Thyroid gland (tissue), 4 donors: ENCODE measurements at places on chromosomes 7 and 10. TPM values are rescaled to one million over a fixed set of nuclear protein-coding genes. Genes with fewer than 3 reads are reported as not detected.

DNA sequence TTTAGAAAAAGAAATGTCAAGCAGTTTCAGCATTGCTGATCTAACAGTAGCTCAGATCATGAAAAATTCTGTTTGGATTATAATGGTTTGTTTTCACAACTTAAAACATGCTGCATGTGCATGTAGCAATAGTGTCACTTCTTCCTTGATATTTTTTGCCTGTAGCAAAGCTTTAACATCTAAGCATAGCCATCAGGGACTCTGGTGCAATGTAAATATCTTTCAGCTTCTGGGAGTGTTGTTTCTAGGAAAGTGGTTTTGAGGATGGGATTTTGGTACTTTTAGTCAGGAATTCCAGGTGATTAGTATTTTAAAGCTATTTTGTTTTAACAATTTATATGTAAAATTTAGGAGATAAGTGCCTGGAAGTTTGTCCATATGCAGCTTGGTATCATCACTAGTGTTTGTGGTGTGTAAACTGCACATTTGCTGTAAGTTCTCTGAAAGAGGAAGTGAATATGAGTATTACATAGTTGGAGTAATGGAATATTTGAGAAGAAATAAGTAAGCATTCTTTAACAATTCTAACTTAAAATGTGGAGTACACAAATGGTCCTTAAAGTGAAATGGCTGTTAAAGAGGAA lies 1.9 kb downstream of the RSBN1L start:
- H3K4me3 ChIP-seq, result no peak overlapping the region
- H3K27ac ChIP-seq, result peak overlapping the region; percentile 97
- H3K36me3 ChIP-seq, result no peaks in the 10 kb centered on the region

DNA sequence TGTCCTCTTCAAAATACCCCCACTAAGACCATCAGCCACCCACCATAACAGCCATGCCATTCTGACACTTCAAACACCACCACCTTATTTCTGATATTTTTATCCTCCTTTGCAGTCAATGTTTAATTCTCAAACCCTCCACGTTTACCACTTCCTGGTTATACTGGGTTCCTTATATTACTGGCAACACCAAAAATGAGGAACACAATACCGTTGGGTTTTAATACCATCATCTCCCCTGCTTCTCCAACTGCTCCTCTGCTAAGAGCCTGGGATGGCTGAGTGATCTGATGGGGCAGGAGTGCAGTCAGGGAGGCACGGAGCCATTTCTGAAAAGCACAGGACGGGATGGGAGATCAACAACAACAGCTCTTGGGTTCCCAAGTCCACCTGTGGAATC lies 140.5 kb downstream of the CHCHD3 start:
- H3K4me1 ChIP-seq, result peaks cover 4% of the 10 kb centered on the region
- no peaks in the 10 kb centered on the region for H3K36me3 ChIP-seq
- no peak overlapping the region for H3K27ac ChIP-seq
- H3K27me3 ChIP-seq, result no peaks in the 10 kb centered on the region
- no peak for DNase-seq
- H3K4me3 ChIP-seq, result no peak overlapping the region

DNA sequence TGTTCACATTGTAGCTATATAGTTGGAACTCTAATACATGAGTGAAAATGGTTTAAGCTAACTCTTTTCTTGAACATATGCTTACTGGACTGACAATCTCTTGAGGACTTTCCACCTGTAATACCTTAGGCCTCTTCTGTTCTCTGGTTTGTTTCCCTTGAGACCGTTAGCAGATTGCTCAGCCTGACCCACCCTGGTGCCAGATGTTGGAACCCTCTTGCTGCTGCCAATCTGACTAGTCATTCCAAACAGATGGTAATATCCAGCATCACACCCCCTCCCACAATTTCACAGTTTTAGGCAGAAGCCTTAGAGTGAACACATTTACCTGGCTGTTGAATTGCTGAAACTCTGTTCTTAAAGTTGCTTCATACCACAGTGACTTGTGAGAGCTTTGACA lies 18.7 kb downstream of the CALD1 start:
- H3K36me3 ChIP-seq, result no peaks in the 10 kb centered on the region
- H3K27ac ChIP-seq, result no peak overlapping the region
- no peaks in the 10 kb centered on the region for H3K27me3 ChIP-seq
- no peak overlapping the region for H3K4me3 ChIP-seq
- no peaks in the 10 kb centered on the region for H3K4me1 ChIP-seq

- H3K27ac ChIP-seq, result no peak overlapping the region
- peaks cover 18% of the 10 kb centered on the region for H3K4me1 ChIP-seq
- DNase-seq, result no peak
These were observed 239.0 kb downstream of the PHTF2 start for GRCh38 chr7:78037603-78038002.

- H3K4me3 ChIP-seq, result no peak overlapping the region
- peaks cover 16% of the 10 kb centered on the region for H3K36me3 ChIP-seq
These were observed 30.0 kb downstream of the DENND10 start for GRCh38 chr10:119133949-119134348.

GRCh38 chr10:30868611-30869010 lies 163.1 kb downstream of the ZNF438 start:
- no peak overlapping the region for H3K27ac ChIP-seq
- H3K4me3 ChIP-seq, result no peak overlapping the region
- H3K4me1 ChIP-seq, result peaks cover 6% of the 10 kb centered on the region
- no peaks in the 10 kb centered on the region for H3K36me3 ChIP-seq
- DNase-seq, result no peak
- no peaks in the 10 kb centered on the region for H3K27me3 ChIP-seq

DNA sequence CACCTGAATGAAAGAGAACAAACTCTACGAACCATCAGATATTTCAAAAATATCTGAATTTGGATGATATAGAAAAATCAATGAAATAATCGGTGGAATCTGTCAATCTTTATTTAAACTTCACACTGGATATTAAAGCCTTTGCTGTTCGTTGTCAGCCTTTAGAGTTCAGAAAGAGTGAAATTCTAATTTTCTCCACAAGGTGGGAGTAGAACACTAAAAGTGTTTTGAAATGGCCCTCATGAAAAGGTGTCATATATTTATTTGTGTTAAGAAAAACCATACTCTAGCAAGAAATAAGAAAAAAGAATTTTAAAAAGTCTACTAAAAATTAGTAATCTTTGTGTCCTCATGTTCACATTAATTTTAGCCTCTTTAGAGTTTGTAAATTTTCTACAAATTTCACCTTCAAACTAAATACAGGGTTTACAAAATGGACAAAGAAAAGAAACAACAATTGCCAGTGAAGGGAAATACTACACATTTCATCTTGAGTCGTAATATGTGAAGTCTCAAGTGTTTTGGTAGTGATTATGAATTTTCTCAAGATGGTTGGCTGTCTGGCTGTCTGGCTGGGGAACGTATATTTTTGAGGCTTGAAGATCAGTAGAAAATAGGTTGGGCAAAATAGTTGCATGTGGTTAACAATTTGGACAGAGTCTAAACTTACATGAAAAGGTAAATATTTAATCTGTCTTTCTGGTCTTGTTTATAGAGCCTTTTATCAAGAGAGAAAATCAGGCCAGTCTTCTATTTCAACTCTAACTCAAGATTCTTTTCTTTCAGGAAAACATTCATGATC lies 43.7 kb downstream of the DNAJB9 start:
- no peaks in the 10 kb centered on the region for H3K4me1 ChIP-seq
- H3K27ac ChIP-seq, result no peak overlapping the region
- no peaks in the 10 kb centered on the region for H3K27me3 ChIP-seq
- H3K4me3 ChIP-seq, result no peak overlapping the region
- no peaks in the 10 kb centered on the region for H3K36me3 ChIP-seq

DNA sequence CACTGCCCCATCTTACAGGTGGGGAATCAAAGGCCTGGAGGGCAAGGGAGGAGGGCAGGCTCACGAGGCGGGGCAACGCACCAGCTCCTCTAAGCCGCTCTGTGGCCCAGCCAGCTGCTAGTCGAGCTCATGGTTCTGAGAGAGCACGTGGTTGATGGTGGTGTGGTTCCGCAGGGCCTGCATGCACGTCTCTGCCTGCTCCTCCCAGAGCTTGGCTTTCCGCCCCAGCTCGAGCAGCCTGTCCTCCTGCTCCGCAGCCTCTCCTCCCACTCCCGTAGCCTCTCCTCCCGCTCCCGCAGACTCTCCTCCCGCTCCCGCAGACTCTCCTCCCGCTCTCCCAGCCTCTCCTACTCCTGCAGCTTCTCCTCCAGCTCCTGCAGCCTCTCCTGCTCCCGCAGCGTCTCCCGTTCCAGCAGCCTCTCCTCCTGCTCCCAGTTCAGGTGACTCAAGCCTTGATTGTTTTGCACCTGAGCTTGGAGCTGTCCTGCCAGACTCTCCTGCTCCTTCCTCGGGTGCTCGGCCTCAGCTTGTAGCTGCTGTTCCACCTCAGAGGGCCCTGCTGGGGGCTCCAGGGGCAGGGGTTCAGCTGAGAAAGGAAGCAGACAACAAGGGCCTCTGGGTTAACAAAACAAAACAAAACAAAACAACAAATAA lies 19.1 kb upstream of the MTPAP start:
- no peaks in the 10 kb centered on the region for H3K4me1 ChIP-seq
- H3K27me3 ChIP-seq, result no peaks in the 10 kb centered on the region
- H3K27ac ChIP-seq, result no peak overlapping the region
- DNase-seq, result peak; percentile 22
- H3K36me3 ChIP-seq, result no peaks in the 10 kb centered on the region
- no peak overlapping the region for H3K4me3 ChIP-seq

- H3K36me3 ChIP-seq, result no peaks in the 10 kb centered on the region
- H3K27me3 ChIP-seq, result no peaks in the 10 kb centered on the region
- no peaks in the 10 kb centered on the region for H3K4me1 ChIP-seq
- no peak overlapping the region for H3K4me3 ChIP-seq
These were observed 1215.5 kb upstream of the LRRTM3 start for GRCh38 chr10:65710306-65710705.

GRCh38 chr10:112977426-112977898 lies 27.4 kb downstream of the TCF7L2 start:
- H3K4me1 ChIP-seq, result peaks cover 8% of the 10 kb centered on the region
- DNase-seq, result no peak
- H3K4me3 ChIP-seq, result no peak overlapping the region
- no peak overlapping the region for H3K27ac ChIP-seq

DNA sequence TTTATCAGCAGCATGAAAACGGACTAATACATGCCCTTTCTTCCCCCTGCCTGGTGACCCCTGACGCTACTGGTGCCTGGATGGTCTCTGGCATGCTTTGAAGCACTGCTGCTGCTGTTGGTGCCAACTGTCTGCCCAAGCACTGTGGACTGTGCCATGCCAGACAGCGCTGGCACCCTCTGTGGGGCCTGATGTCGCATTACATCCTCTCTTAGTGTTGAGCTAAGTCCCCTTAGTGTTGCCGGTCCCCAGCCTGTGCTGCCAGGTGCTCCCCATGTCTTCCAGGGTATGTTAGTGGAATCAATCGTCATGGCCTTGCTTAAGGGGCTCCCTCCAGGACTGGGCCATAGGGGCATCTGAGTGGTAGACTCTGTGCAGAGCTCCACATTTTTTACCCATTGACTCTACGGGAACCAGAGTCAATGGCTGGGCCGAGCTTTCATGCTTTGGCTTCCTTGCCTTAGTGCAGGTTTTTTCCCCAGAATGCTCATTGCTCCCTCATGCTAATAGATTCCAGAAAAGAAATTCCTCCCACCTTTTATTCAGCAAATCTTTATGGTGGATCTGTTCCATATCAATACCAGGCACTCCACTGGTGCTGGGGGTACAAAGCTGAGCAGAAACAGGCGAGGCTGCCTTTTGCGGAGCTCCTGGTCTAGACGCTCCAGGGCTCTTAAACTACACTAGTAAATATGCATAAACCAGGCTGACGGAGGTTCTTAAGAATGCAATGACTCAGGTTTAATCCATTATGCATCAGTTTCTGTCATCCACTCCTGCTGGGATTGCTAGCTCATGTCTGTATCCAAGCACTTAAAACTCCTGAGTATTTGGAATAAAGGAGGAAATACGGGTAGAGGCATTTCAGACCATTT lies 21.8 kb upstream of the MRC1 start:
- no peaks in the 10 kb centered on the region for H3K27me3 ChIP-seq
- H3K27ac ChIP-seq, result no peak overlapping the region
- no peaks in the 10 kb centered on the region for H3K4me1 ChIP-seq
- no peak for DNase-seq

GRCh38 chr7:114530057-114530611 lies 115.5 kb downstream of the FOXP2 start:
- DNase-seq, result no peak
- H3K4me1 ChIP-seq, result peaks cover 5% of the 10 kb centered on the region
- H3K27me3 ChIP-seq, result no peaks in the 10 kb centered on the region
- no peak overlapping the region for H3K4me3 ChIP-seq
- peak overlapping the region; percentile 14 for H3K27ac ChIP-seq

- peak overlapping the region; percentile 35 for H3K27ac ChIP-seq
- no peaks in the 10 kb centered on the region for H3K36me3 ChIP-seq
- DNase-seq, result peak; percentile 46
- H3K4me1 ChIP-seq, result peaks cover 18% of the 10 kb centered on the region
- no peaks in the 10 kb centered on the region for H3K27me3 ChIP-seq
- H3K4me3 ChIP-seq, result no peak overlapping the region
These were observed 83.5 kb downstream of the SEMA3D start for GRCh38 chr7:85103357-85103756.

DNA sequence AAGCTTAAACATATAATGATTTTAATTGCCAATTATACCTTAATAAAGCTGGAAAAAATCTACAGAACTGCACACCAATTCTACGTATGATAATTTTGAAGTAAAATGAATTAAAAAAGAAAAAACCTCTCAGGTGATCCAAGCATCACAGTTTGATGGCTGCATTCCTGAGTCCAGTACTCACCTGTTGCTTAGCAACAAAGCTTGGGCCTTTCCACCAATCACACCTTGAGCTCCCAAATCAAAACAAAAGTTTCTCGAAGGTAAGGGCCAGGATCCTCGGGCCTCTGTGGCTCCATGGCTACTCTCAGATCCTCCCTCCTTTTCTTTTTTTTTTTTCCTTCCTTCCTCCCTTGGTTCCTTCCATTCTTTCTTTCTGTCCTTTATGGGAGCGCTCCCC lies 137.2 kb upstream of the PCBD1 start:
- no peak overlapping the region for H3K4me3 ChIP-seq
- H3K27me3 ChIP-seq, result no peaks in the 10 kb centered on the region
- H3K36me3 ChIP-seq, result no peaks in the 10 kb centered on the region
- no peak for DNase-seq
- H3K27ac ChIP-seq, result no peak overlapping the region

The CDH23 gene
- total RNA-seq, result 3.0 TPM

The JAKMIP3 gene
- total RNA-seq, result 1.6 TPM

The RAB11FIP2 gene
- total RNA-seq, result 49.2 TPM

The PRSS37 gene
- total RNA-seq, result not detected

The PNLIPRP1 gene
- total RNA-seq, result not detected
